ENCODE measurements at places on chromosomes 2 and 18.

GRCh38 chr2:232438951-232439757 lies 16.8 kb upstream of the ALPI start:
- no peak for DNase-seq

DNA sequence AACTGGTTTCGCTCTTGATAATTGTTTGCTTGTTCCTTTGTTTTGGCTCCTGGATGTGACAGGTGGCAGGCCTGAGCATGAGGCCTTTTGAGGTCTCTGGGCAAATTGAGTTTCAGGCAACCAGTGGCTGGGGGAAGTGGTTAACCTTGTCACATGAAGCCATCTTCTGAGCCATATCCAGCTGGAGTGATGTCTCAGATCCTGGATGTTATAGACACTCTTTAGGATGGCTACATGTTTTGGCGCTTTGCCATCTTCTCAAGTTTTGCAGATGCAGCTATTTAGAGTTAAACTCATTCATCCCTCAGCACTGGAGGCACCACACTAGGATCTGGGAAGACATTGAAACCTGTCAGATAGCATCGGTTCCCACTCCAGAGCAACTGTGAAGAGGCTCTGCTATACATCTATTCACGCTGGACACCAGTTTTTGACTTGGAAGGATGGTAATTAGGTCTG lies 25.3 kb upstream of the TACR1 start:
- no peak for DNase-seq

DNA sequence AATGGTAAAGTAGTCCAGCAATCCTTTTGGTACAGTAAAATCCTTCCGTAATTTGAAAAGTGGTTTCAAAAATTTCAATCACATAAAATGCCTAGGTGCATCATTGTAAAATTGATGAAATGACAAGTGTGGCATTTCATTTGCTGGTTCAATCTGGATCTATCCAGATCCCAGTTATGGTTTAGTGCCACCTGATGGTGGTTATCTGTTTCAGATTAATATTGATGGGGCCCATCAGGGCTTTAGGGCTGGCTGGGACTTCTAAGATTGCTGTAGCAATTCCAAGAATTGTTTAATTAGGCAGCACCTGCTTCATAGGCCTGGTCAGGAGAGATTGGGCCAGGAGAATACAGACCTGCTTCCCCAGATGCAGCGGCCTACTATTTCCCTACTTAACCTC lies 55.5 kb upstream of the PIK3C3 start:
- DNase-seq, result no peak

DNA sequence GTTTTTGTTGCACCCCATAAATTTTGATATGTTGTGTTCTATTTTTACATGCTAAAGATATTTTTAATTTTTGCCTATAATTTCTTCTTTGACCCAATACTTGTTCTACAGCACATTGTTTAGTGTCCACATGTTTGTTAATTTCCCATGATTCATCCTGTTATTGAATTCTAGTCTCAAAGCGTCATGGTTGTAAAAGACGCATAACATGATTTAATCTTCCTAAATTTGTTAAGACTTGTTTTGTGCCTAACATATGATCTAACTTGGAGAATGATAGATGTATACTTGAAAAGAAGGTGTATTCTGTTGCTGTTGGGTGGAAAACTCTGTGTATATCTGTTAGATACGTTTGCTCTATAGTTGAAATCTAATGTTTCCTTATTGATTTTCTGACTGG lies 27.1 kb upstream of the SULT1C3 start:
- no peak for DNase-seq

- DNase-seq, result no peak
Measured at GRCh38 chr2:85011098-85011497, 40.1 kb downstream of the KCMF1 start.

DNA sequence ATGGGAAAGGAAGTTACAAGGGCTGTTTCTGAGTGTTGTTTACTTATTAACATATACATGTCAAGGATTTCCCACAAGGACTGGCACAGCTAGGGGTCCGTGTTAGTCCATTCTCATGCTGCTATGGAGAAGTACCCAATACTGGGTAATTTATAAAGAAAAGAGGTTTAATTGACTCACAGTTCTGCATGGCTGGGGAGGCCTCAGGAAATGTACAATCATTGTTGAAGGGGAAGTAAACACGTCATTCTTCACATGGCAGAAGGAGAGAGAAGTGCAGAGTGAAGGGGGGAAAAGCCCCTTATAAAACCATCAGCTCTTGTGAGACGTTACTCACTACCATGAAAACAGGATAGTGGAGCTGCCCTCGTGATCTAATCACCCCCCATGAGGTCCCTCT lies 128.9 kb upstream of the CELF4 start:
- no peak for DNase-seq

DNA sequence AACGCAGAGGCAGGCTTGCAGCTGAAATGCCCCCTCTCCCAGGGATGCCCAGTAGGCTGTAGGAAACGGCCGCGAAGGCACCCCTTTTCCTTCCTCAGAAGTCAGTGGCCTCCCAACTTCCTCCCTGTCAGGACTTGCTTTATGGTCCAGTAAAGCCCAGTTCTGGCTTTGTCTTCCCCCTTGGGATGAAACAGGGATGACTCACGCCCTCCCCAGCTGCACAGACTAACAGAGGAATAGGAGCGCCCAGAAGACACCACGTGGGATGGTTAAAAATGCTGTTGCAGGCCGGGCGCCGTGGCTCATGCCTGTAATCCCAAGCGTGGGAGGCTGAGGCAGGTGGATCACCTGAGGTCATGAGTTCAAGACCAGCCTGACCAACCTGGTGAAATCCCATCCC lies 6.9 kb downstream of the CREG2 start:
- no peak for DNase-seq

GRCh38 chr2:18721038-18721922 lies 131.9 kb upstream of the NT5C1B start:
- DNase-seq, result no peak

- DNase-seq, result no peak
Measured at GRCh38 chr2:174617718-174618117, 20.1 kb upstream of the WIPF1 start.

GRCh38 chr2:46480562-46480961 lies 1.2 kb downstream of the TMEM247 start:
- no peak for DNase-seq

DNA sequence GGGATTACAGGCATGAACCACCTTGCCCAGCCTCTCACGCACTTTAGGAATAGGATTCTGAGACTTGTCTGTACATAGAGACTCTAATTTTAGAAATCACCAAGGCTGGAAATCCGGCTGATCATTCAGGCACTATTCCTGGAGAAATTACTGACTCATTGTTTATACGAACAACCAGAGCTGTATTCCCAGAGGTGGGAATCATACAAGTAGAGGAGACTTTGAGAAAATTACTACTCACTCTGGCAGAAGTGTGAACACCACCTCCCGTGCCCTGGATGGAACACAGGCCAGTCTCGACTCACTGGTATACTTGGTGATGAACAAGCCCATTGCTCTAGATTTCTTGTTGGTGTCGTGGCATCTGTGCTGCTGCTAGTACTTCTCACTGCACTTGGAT lies 5.8 kb upstream of the ADNP2 start:
- no peak for DNase-seq

DNA sequence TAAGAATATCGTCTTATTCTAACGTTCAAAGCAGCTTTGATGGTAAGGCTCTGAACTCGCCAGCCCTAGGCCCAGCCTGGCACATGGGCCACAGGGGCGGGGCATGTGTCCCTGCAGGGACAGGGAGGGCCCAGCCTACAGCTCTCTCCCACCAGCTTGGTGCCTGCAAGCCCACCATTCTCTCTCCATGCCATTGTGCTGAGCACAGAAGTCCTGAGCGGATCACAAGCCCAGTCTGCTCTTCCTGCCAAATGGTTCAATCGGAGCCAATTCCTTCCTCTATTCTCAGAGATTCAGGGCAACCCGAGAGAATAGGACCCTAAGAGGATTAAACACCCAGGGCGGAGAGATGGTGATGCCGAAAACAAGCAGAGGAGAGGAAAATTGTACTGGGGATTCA lies 50.3 kb upstream of the APCDD1 start:
- DNase-seq, result no peak
